ENCODE measurements at places on chromosomes 11 and 22.

- DNase-seq = no peak
Observed at GRCh38 chr11:46948378-46949131, 12.0 kb downstream of the CSTPP1 start.

DNA sequence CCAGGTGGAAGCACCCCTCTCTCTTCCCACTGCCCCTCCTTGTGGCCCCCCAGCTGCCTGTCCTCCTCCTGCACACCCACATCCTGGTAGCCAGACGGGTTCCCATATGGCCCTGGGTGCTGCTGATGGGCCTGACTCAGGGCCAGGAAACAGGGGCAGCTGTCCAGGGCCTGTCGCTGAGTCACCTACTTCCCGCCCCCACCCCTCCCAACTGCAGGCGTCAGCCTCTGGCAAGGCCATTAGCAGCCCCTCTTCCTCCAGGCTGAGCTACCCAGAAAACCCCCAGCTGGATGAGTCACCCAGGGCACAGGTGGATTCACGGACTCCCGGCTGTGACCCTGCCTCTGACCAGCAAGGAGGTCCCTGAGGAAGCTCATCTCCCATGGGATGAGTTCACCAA lies 6.9 kb upstream of the GAL start:
- DNase-seq = peak; percentile 42

DNA sequence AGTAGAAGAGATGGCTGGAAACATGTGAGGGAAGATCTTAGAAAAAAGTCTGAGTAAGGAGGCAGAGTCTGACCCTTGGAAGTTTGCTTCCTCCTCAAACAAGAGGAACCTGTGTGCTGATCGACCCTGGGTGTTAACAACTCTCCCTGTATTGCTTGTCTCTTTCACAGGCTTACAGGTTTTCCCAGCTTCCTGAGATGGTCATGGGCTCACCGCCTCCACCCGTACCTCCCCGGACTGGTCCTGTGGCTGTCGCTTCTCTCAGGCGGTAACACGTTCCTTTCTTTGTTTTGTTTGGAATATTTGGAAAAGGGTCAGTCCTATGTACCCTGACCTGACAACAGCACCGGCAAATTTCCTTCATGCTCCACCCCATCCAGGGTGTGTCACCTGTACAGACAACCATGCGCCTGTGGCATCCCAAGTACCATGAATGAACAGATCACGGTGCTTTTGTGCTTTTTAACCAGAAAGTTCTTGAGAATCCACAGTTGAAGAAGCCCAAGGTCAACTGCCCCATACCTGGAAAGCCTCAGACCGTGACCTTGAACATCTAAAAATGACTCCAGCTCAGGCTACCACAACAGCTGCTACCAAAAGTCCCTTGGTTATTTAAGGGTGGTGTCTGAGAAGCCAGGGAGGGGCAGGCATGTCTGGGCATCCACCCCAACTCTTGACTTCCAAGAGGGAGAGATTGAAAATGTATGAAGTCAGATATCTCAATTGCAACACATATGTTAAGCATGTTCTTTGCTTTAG lies 44.6 kb downstream of the C11orf91 start:
- no peak for DNase-seq

DNA sequence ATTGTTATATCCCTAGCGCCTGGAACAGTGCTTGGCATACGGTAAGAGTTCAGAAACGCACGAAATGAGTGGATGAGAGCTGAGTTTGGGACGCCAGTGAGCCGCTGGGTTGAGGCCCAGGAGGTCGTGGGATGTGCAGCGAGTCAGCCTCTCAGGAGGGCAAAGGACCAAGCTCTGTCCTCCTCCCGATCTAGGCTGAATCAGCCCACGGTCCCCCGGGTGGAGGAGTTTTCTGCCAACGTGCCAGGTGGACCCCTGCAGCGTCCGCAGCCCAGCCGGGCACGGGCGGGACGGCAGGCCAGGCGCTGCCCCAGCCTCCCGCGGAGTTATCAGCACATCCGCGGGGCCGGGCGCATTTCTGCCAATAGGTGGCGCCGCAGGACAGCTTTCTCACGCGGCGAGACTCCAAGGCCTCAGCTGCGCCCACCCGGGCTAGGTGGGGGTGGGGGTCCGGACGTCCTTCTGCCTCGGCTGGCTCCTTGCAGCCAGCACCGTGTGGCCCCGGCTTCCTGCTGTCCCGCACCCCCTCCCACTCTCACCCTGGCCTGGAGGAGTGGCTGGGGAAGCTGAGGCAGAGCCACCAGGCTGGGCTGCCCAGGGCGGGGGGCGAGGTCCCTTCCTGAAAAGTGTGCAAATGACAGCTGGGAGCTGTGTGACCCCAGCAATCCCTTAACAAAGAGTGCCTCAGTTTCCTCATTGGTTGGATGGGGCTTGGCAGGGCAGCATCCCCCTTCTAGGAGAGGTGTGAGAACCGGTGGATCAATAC lies 2.2 kb upstream of the RPS19BP1 start:
- peak; percentile 89 for DNase-seq

DNA sequence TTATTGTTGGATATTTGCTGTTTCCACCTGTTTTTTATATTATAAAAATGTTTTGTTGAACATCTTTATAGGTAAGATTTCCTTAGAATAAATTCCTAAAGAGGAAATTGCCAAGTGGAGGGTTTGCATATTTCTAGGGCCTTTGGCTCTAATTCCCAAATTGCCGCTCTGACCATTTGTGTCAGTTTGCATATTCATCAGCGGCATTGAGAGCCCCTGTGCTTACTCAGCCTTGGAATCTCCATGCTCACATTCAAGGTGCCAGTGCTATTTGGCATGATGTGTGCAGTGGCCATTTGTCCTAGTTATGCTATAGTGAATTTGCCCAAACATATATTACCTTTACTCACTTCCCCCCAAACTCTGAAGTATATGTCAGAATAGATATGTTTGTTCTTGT lies 25.5 kb downstream of the KREMEN1 start:
- DNase-seq = no peak

DNA sequence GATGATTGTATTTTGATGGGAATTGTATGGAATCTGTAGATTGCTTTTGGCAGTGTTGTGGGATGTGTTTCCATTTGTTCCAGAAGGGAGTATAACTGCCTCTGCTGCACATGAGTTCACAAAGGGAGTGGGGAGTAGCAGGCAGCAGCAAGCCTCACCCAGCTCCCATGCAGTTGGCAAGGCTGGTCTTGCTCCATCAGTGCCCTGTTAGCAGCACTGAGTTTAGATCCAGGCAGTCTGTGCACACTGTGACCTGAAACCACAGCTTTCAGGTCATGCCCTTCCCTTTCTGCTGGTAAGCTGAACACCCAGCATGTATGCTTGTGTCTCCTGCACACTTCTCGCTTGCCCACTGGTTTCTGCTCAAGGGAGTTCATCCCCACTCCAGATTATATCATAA lies 3.7 kb upstream of the NUCB2 start:
- DNase-seq = no peak

GRCh38 chr11:30435488-30435887 lies 112.6 kb downstream of the ARL14EP start:
- DNase-seq = no peak

GRCh38 chr22:43550672-43551071 lies 138.9 kb downstream of the MPPED1 start:
- no peak for DNase-seq

GRCh38 chr11:44579302-44579761 lies 13.9 kb downstream of the CD82 start:
- DNase-seq = no peak

- no peak for DNase-seq
Observed at GRCh38 chr11:74370123-74370522, 28.1 kb downstream of the PGM2L1 start.

- DNase-seq = no peak
Observed at GRCh38 chr22:25545672-25546071, 18.8 kb upstream of the GRK3 start.

- no peak for DNase-seq
Observed at GRCh38 chr11:120717042-120717441, 205.5 kb downstream of the GRIK4 start.

DNA sequence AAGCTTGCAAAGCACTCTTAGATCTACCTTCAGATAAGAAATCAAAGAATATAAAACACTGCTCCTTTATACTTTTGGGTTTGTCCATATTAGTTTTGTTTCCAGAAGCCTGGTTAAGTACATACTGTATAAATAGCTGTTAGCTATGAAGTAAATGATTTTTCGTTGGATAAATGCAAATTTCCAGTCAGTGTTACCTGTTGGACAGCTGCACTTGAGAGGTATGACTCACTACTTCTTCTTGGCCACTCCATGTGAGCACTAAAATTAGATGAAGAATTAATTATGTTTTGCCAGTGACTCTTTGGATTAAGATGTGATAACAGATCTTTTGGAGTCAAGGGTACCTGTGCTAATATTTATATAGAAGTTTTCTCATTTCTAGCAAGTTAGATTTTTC lies 9.5 kb upstream of the TSG101 start:
- no peak for DNase-seq

DNA sequence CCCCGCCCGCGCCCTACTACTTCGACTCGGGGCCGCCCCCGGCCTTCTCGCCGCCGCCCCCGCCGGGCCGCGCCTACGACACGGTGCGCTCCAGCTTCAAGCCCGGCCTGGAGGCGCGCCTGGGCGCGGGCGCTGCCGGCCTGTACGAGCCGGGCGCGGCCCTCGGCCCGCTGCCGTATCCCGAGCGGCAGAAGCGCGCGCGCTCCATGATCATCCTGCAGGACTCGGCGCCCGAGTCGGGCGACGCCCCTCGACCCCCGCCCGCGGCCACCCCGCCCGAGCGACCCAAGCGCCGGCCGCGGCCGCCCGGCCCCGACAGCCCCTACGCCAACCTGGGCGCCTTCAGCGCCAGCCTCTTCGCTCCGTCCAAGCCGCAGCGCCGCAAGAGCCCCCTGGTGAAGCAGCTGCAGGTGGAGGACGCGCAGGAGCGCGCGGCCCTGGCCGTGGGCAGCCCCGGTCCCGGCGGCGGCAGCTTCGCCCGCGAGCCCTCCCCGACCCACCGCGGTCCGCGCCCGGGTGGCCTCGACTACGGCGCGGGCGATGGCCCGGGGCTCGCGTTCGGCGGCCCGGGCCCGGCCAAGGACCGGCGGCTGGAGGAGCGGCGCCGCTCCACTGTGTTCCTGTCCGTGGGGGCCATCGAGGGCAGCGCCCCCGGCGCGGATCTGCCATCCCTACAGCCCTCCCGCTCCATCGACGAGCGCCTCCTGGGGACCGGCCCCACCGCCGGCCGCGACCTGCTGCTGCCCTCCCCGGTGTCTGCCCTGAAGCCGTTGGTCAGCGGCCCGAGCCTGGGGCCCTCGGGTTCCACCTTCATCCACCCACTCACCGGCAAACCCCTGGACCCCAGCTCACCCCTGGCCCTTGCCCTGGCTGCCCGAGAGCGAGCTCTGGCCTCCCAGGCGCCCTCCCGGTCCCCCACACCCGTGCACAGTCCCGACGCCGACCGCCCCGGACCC lies 17.4 kb upstream of the ACR start:
- no peak for DNase-seq

DNA sequence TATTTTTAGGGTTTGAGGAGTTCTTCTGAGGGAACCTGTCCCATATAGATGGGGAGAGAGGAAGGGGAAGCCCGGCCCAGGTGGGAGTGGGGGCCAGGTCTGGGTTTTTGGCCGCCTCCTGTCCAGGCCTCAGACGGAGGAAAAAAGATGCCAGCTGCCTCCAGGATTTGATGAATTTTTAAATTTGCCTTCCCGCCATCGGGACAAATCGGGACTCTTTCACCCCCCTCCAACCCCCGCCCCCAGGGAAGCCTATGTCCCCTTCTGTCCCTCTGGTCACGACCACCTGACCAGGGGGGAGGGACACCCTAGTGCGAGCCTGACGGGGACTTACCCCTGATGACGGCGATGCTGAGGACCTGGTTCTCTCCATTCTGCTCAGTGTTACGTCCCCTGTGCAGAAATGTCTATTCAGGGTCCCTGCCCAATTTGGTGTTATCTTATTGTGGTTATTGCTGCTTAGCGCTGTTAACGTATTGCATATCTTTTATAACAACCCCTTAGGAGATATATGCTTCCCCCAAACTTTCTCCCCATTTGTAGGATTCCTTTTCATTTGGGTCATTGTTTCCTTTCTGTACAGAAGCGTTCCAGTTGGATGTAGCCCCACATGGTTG lies 115.9 kb upstream of the GRK3 start:
- no peak for DNase-seq

DNA sequence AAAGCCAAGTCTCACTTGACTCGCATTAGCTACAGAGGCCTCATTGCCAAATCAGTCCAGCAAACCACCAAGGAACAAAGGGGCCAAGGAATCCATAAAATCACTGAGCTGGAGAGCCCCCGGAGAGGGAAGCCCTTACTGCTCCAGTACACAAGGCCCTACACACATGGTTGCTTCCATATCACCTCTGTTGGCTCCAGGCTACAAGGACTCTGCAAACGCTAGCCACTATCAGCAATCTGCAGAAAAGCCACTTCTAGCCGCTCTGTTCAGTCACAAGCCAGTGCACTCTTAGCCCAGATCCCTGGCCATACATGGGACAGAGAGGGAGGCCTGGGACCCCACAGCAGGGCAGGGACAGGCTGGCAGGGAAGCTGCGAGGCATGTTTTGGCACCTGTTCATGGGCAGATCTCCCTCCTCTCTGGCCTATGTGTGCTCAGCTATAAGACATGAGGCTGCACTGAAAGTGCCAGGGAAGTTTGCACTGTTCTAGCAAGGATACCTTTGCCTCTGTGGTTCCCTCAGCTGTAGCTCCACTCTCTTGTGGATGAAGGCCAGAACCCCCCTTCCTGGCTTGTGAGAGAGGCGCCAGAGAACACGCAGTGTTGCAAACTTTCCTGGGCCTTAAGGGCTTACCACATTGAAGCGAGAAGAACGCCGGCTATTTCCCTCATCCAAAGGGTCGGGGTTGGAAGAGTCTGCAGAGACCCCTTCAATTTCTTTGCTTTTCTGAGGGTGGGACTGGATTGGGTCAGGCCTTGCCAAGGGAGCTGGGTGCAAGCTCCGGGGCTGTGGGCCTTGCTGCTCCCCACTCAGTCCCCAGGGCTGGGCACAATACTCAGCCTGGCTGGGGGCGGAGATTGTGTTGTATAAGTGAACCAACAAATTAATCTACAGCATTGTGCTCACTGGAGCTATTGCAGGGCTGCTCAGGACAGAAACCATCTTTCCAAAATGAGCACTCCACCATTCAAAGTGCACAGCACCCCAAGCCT lies 108.7 kb upstream of the PITPNB start:
- DNase-seq = no peak

GRCh38 chr22:27882507-27883290 lies 36.4 kb downstream of the PITPNB start:
- no peak for DNase-seq

GRCh38 chr11:21323617-21324016 lies 654.2 kb downstream of the NELL1 start:
- DNase-seq = no peak

GRCh38 chr11:13313005-13313819 lies 35.6 kb downstream of the BMAL1 start:
- no peak for DNase-seq

GRCh38 chr11:79100093-79100910 lies 340.5 kb downstream of the TENM4 start:
- peak; percentile 73 for DNase-seq

DNA sequence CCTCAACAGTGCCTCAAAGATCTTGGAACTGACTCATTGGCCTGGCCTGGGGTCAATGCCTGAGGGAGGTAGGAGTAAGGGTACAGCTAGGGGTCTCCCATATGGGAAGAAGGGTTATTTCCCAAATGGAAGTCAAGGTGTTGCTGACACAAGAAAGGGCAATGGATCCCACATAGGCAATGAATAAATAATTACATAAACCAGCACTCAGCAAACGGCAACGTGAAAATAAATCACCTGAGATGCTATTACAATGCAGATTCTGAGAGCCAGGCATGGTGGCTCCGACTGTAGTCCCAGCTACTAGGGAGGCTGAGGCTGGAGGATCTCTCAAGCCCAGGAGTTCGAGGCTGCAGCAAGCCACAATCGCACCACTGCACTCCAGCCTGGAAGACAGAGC lies 36.5 kb upstream of the SLC35C1 start:
- no peak for DNase-seq

- no peak for DNase-seq
Observed at GRCh38 chr11:112345166-112345565, 84.5 kb upstream of the PLET1 start.
